ENCODE measurements at places on chromosomes 1 and 21. TPM values are rescaled to one million over a fixed set of nuclear protein-coding genes. Genes with fewer than 3 reads are reported as not detected.

Gene COL18A1
- total RNA-seq = 104 TPM

Gene PAPPA2
- total RNA-seq = 0.89 TPM

Gene TSPAN2
- total RNA-seq = 13.3 TPM

- no peak for DNase-seq
Measured at GRCh38 chr21:27275294-27275927, 308.5 kb upstream of the ADAMTS5 start.

GRCh38 chr21:46099476-46099875 lies 1.6 kb downstream of the COL6A2 start:
- peak; percentile 50 for DNase-seq

- no peak for DNase-seq
Measured at GRCh38 chr1:248046536-248046935, at the start of gene OR2L3. Gene OR2L3, plus strand, starts transcription at chr1:248046836. Its CDS starts 13,846 bp downstream, at chr1:248060682.

DNA sequence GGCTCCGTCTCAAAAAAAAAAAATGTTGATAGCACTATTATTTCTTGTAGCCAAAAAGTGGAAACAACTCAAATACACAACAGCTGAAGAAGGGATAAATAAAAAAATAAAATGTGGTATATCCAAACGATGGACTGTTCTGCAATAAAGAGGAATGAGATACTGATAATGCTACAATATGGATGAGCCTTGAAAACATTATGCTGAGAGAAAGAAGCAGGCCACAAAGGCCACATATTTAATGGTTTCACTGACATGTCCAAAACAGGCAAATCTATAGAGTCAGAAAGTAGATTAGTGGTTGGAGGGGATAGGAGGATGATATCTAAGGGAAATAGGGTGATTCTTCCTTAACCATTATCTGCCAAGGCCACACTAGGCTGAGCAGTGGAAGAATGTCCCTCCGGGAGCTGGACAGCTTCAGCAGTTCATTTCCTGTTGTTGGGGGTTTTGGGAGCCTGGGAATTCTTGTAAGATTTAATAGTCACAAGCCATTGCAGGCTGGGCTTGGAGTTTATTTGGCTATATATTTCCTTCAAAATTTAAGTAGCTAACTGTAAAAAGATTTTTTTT lies 53.5 kb downstream of the ST3GAL3 start:
- no peak for DNase-seq

DNA sequence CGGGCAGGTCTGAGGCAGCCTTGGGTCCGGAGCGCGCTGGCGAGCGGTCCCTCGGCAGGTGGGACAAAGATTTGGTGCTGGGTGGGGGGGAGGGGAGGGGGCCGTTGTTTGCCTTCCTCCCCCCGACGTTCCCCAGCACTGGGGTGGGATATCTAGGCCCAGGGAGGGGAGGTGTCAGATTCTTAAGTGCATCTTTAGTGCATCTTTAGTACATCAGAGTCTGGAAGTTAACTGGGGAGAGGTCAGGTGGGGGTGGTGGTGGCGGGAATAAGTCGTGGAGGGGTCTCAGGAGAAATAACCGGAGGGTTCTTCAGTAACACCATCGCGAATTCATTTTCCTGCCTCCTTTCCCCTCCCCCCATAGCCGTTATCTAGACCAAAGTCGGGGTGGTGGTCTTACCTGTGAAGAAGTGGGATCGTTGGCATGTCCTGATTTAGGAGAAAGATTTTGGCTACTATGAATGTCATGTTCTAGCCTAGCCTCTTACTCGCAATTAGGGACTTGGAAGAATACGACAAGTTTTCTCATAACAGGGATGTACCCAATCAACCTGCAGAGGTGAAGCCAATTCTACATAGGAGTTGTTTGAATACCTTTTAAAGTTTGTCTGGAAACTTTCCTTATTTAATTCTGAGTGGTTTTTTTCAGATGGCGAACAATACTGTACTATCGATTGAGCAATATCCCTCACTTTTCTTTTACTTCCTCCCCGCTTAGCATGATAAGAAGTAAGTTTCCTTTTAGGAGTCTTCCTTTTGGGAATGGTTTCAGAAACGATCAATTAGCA lies 886 bp downstream of the ZMYM4 start:
- DNase-seq = no peak

DNA sequence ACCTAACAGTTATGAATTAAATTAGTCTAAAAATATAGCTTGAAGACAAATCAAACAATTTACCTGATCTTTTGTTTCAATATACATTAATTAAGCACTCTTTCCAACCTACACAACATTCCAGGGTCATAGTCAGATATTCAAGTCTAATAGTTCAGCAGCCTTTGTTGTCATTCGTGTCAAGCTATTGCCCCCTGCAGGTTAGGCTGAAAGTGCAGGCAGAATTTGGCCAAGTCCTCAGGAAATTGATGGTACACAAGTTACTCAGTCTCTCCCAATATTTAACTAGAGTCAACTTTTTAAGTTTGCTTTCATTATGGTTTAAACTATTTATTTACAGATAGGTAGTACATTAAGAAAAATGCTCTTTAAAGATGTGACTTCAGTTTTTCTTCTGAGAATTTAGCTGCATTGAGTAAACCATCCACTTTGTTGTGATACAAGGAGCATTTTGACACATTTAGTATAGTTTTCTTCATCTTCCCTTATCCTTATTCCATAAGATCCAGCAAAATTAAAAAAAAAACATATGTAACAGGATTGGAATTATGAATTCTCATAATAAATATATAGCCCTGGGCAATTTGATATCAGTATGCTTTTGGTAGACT lies 130.3 kb upstream of the DPYD start:
- peak; percentile 60 for DNase-seq

DNA sequence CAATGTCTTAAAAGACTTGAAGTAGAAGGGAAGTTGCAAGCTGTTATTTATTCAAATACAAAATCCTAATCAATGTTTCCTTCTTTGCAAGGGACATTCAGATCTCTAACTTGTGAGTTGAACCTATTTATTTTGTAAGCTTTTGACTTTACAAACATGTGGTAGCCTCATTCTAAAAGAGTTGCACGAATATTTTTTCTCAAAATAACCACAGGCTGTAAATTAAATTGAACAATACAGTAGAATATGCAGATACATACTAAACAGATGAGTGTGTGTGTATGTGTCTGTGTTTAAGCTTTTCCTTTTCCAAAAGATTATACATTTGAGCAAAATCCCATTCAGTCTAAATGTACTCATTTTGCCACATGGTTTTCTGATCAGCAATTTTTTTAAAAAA lies 4.8 kb upstream of the DYNLT5 start:
- DNase-seq = no peak

- no peak for DNase-seq
Measured at GRCh38 chr1:176149939-176150807, 56.9 kb downstream of the COP1 start.

GRCh38 chr1:5448486-5448885 lies 543.7 kb downstream of the NPHP4 start:
- DNase-seq = no peak

DNA sequence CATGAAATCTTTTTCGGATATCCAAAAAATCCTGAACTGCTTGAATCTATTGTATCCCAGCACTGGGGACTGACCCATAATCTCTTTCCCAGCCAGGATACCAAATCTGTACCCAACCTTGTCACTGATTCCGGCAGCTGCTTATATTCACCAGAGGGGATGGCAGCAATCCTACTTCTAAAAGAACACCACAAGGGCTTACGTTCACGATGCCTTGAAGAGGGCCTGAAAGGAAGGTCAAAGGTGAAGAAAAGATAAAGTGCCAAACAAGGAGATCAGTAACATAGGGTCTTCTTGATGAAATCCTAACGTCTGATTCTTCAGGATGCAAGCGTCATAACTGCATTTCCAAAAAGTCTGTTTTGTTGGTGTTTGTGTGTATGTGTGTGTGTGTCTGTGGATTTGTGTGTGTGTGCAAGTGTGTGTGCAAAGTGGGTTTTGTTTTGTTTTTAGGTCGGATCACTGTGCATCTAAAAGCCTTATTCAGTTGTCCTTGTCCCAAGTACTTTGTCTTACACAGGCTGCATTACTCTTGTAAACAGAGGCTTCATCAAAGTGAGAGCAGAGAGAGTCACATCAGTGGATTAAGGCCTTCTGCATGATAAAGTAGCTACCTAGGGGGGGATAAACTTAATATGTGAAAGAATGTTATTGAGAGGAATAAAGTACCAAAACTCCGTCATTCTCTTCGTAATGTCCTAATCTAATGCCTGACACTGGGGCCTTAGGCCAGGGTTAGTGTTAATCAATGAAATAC lies 179.3 kb downstream of the BARHL2 start:
- DNase-seq = no peak

DNA sequence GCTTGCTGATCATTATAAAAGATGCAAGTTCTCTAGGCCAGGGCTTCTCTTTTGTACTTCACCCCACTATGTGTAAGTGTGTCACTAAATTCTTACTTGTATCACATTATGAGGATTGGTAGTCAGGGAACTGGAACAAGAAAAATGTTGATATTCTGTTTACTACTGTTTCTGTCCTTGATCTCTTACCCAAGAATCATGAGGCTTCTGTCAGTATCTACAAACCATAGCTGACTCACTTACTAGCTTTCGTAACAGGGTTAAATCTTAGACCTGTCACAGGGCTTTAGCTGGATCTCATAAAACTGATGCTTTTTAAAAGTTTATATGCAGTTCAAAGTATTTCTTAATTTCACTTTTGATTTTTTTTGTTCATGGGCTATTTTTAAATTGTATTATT lies 681.2 kb downstream of the PLPP3 start:
- DNase-seq = no peak

GRCh38 chr21:33256019-33256418 lies 10.1 kb upstream of the IL10RB start:
- DNase-seq = no peak

GRCh38 chr1:192740214-192740613 lies 68.6 kb upstream of the RGS2 start:
- DNase-seq = no peak

GRCh38 chr1:207084701-207085180 lies 3.9 kb upstream of the C4BPB start:
- no peak for DNase-seq

- DNase-seq = no peak
Measured at GRCh38 chr1:15279576-15280230, 32.7 kb downstream of the FHAD1 start.
